ENCODE measurements at places on chromosomes 16 and 17.

DNA sequence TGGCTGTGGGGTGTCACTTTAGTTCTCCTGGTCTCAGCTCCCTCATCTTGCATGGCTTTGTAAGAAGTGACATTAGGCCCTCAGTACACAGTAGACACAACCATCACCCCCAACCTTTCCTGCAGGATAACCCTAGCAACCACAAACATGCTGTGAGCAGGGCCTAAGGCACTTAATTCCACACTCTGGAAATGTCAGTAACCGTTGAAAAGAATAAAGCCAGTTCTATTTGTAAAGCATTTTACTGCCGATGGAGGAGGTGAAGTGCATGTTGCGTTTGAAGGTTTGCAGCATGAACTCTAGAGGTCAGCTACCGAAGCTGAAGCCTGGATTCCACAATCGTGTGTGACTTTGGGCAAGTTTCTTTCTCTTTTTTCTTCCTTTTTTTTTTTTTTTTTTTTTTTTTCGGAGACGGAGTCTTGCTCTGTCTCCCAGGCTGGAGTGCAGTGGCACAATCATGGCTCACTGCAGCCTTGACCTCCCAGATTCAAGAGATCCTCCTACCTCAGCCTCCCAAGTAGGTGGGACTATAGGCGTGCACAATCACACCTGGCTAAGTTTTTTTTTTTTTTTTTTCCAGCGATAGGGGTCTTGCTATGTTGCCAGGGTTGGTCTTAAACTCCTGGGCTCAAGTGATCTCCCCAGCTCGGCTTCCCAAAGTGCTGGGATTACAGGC is 26.1 kb upstream of the TOB1 start:
- no peak for DNase-seq

- DNase-seq = no peak
These were observed 1.2 kb downstream of the FSCN2 start for GRCh38 chr17:81529437-81529803.

DNA sequence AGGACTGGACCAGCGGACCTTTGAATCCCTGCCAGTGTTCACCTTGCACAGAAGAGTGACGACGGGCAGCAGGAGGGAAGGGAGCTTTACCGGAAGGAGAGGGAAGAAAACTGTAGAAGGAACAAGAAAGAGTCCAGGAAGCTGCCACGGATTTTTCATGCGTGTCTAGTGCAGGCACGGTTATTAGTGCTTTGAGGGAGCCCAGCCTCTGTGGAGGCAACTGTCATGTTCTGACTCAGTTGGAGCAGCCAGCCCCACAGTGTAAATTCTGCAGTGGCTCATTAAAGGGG is 6.5 kb upstream of the HOXB13 start:
- no peak for DNase-seq

- DNase-seq = no peak
These were observed 2.2 kb downstream of the GRB7 start for GRCh38 chr17:39739885-39740356.

- no peak for DNase-seq
These were observed 23.8 kb downstream of the ADCY7 start for GRCh38 chr16:50289950-50290764.

DNA sequence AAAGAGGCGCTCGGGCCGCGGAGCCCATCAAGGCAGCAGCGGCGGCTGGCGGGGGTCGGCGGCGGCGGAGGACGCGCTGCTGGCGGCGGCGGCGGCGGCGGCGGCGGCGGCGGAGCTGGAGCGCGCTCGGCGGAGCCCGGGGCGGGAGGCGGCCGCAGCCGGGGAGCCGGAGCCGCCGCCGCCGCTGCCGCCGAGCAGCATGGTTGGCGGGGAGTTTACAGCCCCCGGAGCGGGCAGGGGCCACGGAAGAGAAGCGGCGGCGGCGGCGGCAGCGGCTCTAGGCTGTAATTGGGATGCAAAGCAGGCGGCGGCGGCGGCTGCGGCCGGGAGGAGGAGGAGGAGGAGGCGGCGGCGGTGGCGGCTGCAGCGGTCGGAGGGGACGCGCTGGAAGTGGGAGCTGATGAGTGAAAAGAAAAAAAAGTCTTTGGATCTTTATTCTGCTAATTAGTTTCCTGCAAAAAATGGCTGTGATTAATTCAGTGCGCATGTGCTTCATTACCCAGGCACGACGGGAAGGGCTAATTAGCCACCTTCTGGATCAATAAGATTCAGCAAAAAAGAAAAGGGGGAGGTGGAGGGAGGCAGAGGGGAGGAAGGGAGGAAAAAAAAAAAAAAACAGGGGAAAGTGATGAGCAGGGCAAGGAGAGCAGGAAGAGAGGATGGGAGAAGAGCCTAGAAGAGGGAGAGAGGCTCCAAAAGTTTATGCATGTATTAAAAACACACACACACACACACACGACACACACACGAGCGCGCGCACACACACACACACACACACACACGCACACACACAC is 10.9 kb upstream of the ZFHX3 start:
- peak; percentile 15 for DNase-seq

DNA sequence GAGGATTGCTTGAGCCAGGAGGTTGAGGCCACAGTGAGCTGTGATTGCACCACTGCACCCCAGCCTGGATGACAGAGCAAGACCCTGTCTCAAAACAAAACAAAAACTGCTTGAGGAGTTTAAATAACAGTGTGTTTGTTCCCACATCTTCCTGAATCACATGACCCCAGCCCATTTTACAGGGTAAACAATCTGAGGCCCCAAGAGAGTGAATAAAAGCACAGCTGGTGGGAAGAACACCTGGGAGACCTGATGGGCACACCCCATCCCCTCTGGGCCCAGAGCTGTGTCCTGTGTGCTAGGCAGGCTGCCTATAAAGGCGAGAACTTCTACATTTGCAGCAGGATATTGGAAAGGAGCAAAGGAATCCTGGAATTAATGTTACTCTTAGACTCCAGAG is 69.6 kb downstream of the PLXDC1 start:
- DNase-seq = no peak

- peak; percentile 60 for DNase-seq
These were observed 20.6 kb downstream of the ADAM11 start for GRCh38 chr17:44779211-44780025.

GRCh38 chr17:73838815-73839214 is 194.6 kb upstream of the SDK2 start:
- DNase-seq = no peak

- DNase-seq = no peak
These were observed 282.5 kb upstream of the FOXF1 start for GRCh38 chr16:86227801-86228200.

- DNase-seq = no peak
These were observed 577.5 kb downstream of the RBFOX1 start for GRCh38 chr16:7910116-7910515.

DNA sequence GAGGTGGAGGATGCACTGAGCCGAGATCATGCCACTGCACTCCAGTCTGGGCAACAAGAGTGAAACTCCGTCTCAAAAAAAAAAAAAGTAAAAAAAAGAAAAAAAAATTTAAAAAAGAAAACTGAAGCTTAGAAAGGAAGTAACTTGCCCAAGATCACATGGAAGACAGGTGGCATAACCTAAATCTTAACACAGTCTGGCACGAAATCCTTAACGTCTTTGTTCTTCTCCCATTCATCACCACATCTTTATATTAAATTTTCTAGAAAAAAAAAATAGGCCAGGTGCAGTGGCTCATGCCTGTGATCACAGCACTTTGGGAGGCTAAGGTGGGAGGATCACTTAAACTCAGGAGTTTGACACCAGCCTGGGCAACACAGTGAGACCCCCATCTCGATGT is 9.3 kb downstream of the WDR59 start:
- no peak for DNase-seq

- no peak for DNase-seq
These were observed 22.9 kb downstream of the PIK3R6 start for GRCh38 chr17:8844229-8845218.

DNA sequence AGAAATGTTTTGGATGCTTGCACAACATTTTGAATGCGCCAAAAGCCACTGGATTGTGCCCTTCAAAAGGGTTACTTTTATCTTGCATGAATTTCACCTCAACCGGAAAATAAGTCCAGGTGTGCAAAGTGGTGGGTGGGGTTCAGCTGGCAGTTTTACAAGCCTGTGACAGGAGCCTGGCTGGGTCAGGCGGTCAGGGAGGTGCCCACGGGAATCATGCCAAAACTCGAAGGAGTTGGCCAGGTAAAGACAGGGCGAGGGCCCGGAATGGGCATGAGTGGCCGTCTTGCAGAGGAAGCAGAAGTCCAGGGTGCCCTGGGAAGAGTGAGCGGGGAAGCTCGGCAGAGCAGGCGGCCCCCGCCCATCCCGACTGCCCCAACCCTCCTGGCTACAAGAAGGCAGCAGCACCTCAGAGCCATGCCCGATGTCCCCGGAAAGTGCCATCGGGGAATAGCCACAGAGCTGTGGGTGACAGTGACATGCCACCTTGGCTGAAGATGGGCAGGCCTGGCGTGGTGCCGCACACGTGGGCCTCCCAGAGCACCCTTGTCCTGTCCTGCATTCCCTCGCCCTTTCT is 19.1 kb upstream of the CACNG1 start:
- DNase-seq = no peak

DNA sequence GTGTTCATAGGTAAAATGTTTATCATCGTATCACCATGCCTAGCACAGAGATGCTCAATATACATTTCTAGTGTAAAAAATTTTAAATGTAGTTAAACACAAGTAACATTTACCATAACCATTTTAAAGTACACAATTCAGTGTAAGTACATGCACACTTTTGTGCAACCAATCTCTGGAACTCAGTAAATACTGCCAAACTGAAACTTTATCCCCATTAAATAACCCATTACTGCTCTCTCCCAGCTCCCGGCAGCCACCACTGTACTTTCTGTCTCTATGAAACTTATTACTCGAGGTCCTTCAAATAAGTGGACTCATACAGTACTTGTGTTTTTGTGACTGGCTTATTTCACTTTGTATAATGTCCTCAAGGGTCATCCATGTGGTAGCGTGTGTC is 29.0 kb downstream of the RMI2 start:
- no peak for DNase-seq

DNA sequence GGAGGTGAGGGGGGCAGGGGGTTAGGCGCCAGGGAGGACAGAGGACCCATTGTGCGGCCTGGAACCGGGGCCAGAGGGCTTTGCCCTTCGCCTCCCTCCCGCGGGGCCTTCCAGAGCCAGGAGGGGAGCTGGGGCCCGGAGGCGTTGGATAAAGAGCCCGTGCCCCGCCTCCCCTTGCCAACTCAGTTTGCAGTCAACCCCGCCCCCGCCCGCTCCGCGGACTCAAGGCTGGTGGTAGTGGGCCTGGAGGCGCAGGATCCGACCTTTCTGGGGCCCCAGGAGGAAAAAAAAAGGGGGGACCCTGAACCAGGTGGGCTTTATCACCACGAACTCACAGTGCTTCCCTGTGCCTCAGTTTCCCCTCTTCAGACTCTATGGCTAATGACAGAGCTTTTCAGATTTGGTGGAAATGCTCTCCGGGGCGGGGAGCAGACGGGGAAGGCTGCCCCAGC is 2.0 kb upstream of the SPHK1 start:
- DNase-seq = no peak

DNA sequence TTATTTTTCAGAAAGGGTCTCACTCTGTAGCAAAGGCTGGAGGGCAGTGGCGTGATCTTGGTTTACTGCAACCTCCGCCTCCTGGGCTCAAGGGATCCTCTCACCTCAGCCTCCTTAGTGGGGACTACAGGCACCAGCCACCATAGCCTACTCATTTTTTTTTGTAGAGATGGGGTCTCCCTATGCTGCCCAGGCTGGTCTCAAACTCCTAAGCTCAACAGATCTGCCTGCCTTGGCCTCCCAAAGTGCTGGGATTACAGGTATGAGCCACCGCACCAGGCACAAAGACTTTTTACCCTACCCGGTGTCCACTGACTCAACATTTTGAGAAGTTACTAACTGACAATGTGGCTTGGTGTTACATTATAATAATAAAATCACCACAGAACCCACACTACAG is 7.2 kb downstream of the GRB2 start:
- DNase-seq = no peak

Measured in hypothalamus (tissue), 51 donors.